ENCODE measurements at places on chromosomes 16 and 17. TPM values are rescaled to one million over a fixed set of nuclear protein-coding genes. Genes with fewer than 3 reads are reported as not detected.

UMOD gene
- total RNA-seq, result not detected

- H3K36me3 ChIP-seq, result no peaks in the 10 kb centered on the region
- H3K27me3 ChIP-seq, result no peaks in the 10 kb centered on the region
- no peaks in the 10 kb centered on the region for H3K4me1 ChIP-seq
- no peak for DNase-seq
- H3K4me3 ChIP-seq, result no peak overlapping the region
- H3K27ac ChIP-seq, result no peak overlapping the region
Measured at GRCh38 chr16:66294507-66294906, 72.0 kb upstream of the CDH5 start.

TBC1D3L gene
- 3.3 TPM for total RNA-seq

CES3 gene
- 0.99 TPM for total RNA-seq

KRTAP4-9 gene
- not detected for total RNA-seq

- H3K36me3 ChIP-seq, result peaks cover 13% of the 10 kb centered on the region
- no peak overlapping the region for H3K27ac ChIP-seq
- no peak overlapping the region for H3K4me3 ChIP-seq
- DNase-seq, result no peak
Measured at GRCh38 chr16:89495121-89495520, 4.8 kb upstream of the ANKRD11 start.

GRCh38 chr17:15918661-15919259 is 26.2 kb upstream of the ADORA2B start:
- no peak for DNase-seq
- peaks cover 13% of the 10 kb centered on the region for H3K4me1 ChIP-seq
- H3K36me3 ChIP-seq, result no peaks in the 10 kb centered on the region
- no peak overlapping the region for H3K27ac ChIP-seq
